NCI-H1694 treated with DMSO at 0.1 percent for 48 hours (cell line): ENCODE measurements at places on chromosomes 1 and 21.

DNA sequence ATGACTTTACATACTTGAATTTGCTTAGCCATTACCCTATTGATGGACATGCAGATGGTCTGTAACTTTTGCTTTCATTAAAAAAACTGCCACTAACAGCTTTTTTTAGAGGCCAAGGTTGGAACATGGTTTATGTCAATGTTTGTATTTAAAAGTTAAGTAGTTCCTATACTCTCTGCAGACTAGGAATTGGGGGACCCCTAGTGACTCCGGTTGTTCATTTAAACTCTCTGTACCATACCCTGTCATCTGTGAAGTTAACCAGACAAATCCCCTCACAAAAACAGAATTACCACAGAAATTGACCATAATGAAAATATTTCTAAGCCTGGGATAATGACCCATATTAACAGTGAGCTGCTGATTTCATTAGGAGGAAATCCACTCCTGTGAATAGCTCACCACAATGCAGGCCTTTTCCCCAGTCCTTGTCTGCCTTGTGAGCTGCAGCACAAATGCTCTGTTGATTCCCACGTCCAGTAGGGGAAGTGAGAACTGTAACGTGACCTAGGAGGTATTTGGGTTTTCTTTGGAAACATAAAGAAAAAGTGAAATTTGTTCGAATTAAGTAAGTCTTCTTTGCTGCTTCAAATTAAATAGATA lies 30.2 kb upstream of the CD101 start:
- no peak for DNase-seq

DNA sequence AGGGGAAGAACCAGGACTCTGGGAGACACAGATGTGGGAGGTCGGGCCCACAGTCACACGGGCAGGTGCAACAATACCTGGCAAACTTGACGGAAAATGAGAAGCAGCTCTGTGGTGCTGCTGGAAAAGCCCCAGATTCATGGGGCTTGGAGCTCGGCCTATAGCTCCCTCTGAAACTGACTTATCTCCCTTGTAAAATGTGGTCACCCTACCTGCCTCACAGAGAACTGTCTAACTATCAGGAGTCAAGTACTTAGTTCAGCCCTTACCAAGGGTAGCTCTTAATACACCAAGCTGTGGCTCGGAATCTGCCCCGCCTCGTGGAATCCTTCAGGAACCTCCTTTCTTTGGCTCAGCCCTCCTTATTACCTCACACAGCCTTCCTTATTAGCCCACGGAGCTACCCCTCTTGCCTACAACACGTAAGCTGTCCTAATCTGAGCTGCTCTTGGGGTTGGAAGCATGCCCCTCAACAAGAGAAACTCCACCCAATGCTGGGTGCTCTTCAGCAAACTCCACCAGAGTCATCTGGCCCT lies 68.9 kb downstream of the MRPL37 start:
- peak; percentile 41 for DNase-seq

GRCh38 chr1:12336413-12336812 lies 106.6 kb downstream of the VPS13D start:
- DNase-seq: no peak

DNA sequence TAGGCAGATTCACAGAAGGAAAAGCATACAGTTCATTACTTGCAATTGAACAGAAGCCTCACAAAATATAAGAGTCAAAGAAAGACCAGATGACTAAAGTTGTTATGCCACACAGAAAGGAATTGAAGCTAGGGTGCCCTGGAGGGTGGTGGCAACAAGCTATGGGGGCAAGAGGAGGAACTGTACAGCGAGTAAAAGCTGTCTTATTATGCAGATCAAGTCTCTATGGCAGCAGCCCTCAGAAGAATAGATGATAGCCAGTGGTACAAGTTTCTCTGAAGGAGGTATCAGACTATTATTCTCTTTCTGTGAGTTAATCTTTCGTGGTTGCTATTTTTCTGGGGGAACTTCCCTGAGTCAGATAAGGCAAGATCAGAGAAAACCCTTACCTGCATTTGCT lies 72.2 kb downstream of the C21orf91 start:
- no peak for DNase-seq

DNA sequence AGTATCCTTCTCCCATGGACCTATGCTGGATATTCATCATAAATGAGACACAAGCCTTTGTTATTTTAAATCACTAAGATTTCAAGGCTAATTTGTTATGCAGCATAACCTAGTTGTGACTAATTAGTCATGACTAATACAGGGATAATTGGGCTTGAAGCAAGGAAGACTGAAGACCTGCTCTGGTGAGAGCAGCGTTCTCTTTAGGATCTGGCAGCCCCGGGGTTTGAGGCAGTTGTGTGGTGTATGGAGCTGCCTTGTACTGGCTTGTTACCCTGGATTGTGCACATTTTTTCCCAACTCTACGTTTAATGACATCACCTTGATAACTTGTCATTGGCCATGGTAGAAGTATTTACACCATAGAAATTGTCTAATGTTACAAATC lies 25.7 kb upstream of the SPAG17 start:
- no peak for DNase-seq

GRCh38 chr1:117009132-117009531 lies 7.6 kb downstream of the CD101 start:
- no peak for DNase-seq

- no peak for DNase-seq
These were observed 22.8 kb downstream of the KIAA1614 start for GRCh38 chr1:180935326-180936109.

- DNase-seq: no peak
These were observed 49.1 kb downstream of the ELK4 start for GRCh38 chr1:205582471-205583291.

DNA sequence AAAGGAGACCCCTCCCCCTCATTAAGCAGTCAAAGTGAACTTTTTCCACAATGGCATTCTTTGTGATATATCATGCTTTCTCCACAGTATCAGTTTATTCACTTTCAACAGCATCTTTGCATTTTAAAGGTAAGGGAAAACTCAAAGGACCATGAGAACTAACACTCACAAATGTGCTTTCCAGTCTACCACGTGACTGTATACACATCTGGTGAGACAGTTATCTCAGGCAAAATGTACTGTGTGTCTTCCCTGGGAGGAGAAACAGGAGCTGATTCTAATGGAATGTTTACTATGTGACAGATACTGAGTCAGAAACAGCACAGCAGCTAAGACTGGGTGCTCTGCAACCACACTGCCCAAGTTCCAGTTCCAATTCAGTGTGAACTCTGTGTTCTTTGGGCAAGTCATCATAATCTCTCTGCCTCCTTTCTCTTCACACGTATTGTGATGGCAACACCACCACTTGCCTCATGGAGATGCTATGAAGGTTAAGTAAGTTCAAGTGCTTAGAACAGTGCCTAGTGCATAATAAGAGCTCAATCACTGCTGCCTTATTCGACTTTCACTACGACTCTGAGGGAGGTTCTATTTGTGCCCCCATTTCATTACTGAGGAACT lies 79.0 kb downstream of the SLC45A1 start:
- DNase-seq: no peak

GRCh38 chr1:158353303-158354075 lies at the start of gene CD1E:
Gene CD1E (plus strand): TSS chr1:158353894. CDS start chr1:158353989, 95 bp downstream.
- DNase-seq: no peak
